ENCODE measurements at places on chromosomes 16 and 17.

GRCh38 chr16:57648125-57648524, 19.7 kb downstream of the ADGRG1 start:
- DNase-seq: no peak

GRCh38 chr17:32015245-32016013, 8.2 kb downstream of the LRRC37B start:
- no peak for DNase-seq

DNA sequence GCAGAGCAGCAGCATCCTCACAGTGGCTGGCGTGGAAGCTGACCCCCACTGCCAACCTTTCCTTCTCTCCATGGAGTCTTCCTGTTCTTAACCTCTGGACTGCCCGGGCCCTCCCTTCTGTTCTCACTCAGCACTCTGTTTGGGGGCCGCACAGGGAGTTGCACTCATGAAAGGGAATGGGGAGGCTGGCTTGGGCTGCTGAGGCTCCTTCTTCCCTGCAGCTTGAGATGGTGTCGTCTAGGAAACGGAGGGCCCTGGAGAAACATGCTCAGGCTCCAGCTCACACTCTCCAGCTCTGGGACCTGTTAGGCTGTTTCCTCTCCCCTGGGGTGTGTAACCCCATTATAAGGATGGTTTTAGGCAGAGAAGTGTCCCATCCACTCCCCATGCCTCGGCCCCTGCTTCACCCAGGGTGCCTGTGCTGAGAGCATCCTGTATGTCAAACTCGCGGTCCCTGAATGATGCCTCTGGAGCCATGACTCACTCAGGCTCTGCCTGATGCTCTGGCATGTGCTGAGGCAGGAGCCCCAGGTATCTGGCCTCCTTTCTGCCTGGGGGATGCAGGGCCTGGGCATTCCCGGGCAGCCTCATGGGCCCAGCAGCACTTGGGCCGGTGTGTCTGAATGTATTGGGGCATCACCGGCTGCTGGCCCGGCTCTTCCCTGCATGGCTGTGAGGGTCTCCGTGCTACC, 18.9 kb downstream of the TMEM94 start:
- DNase-seq: no peak

DNA sequence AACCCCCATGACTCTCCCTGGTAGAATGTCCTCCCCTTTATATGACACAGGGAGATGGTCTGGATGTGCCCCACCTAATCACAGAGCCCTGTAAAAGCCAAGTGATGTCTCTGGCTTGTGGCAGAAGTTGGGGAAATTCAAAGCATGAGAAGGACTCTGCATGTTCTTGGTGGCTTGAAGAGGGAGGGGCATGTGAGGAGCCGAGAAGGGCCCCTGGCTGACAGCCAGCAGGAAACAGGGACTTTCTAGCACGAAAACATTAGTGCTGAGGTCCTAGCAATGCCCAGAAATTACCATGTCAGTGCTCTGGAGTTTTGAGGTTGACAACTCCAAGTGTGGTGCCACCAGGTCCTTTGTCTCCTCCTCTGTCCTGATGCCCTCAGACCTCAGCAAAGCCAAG, 75.9 kb downstream of the USP22 start:
- DNase-seq: peak; percentile 6

GRCh38 chr16:50442221-50442620, 73.4 kb upstream of the BRD7 start:
- DNase-seq: no peak

DNA sequence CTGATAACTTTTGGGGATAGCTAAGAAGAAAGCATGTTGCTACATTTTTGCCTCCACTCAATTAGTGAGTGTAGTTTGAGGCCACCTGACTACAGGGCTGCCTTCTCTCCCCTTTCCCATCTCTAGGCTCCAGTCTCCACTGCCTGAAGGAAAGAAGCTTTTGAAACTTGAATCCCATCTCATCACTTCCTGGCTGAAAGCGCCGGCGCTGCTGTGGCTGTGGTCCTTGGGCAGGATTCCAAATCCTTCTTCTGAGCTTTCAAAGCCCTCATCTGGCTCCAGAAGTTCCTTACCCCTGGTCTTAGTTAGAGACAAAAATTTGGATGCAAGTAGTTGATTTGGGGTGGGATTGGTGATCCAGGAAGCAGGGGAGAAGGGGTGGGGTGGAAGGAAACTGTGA, 119.4 kb downstream of the FOXL1 start:
- DNase-seq: no peak

GRCh38 chr16:74071996-74072535, 224.5 kb upstream of the PSMD7 start:
- DNase-seq: no peak

DNA sequence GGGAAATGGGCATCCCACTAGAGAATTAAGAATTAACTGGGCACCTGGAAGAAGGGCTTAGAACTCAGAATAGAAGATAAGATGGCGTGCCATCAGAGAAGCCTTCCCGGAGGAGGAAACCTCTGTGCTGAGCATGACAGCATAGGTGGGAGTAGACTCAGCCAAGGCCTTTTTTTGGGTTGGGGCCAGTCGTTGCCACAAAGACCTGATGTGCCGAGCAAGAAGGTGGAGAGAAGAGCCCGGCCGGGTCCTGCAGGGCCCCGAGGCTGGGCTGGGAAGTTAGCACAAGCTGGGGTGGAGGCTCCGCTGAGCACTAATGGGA, 1.1 kb upstream of the RAB11FIP4 start:
- no peak for DNase-seq

DNA sequence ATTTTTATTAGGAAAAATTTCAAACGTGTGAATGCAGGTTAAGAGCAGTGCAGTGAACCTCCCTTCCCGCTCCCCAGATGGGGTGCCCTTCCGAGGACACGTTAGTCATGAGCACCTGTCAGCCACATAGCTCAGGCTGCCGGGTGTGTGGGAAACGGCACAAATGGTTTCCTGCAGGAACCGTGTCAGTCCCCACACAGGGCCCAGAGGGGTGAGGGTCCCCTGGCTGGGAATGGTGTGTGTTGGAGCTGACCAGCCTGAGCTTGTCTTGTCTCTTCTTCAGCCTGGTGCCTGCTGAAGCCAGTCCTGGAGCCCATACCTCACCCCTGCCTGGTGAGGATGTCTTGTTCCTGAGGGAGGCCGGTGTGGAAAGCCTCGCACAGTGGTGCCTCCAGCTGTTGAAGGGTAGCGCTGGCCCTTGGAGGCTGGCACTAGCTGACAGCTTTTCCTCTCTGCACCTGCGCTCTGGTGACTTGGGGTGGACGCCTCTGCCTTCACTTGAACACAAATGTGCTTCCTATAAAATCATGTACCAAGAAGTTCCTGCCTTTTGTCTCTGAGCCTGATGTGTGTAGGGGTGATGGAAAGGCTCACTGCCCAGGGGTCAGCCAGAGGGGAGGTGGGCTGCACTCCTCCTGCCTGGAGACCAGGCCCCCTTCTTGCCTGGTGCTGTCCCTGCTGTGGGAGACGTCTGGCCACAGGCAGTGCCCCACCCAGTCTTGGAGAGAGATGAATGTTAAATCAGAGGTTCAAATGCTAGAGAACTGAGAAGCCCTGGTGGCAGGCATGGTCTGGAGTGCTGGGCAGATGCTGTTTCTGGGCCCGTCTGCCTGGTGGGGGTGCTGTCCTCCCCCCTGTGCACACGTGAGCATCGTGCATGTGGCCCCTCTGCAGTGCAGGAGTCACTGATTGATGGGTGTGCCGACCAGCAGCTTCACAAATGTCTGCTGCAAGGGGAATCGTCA, 102.6 kb upstream of the ZNF750 start:
- no peak for DNase-seq

GRCh38 chr16:12758670-12759558, 44.8 kb downstream of the CPPED1 start:
- no peak for DNase-seq

DNA sequence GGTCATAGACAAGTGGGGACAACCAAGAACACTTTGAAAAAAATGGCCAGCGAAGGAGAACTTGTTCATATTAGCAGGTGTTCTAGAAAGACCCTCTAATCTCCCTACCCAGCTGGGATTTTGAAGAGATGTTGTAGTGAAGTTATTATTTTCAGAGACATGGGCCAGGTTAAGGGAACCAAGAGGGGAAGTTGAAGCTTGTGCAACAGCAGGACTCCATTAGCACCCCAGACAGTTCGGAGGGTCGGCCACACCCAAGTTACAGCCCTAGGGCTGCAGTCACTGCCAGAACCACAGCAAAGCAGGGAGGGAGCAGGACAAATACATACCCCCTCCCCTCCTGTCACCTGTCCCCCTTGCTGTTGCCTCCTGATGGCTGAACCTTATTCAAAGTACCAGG, 42.3 kb downstream of the WSB1 start:
- peak; percentile 70 for DNase-seq

GRCh38 chr17:50853781-50854180, 12.4 kb downstream of the TOB1 start:
- DNase-seq: no peak

- DNase-seq: no peak
These were observed 22.6 kb downstream of the SMPD3 start for GRCh38 chr16:68425498-68426346.

- DNase-seq: no peak
These were observed 15.9 kb downstream of the ADPRM start for GRCh38 chr17:10713318-10713717.

DNA sequence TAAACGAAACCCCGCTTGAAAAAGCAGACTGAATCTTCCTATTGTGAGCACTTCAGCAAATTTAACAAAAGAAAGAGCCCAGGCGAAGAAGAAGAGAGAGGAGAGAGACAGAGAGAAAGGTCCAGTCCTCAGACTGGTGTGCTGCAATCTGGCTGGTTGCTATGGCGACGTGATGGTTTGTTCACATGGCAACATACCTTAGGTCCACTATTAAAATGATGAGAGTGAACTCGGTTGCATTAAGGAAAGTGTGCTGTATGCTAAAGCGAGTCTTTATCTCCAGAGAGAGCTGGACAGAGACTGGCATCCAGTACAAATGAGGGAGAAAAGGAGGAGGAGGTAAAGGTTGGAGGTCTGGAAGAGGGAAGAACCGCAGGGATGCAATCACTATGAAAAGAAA, 271.8 kb upstream of the ZFHX3 start:
- DNase-seq: no peak

DNA sequence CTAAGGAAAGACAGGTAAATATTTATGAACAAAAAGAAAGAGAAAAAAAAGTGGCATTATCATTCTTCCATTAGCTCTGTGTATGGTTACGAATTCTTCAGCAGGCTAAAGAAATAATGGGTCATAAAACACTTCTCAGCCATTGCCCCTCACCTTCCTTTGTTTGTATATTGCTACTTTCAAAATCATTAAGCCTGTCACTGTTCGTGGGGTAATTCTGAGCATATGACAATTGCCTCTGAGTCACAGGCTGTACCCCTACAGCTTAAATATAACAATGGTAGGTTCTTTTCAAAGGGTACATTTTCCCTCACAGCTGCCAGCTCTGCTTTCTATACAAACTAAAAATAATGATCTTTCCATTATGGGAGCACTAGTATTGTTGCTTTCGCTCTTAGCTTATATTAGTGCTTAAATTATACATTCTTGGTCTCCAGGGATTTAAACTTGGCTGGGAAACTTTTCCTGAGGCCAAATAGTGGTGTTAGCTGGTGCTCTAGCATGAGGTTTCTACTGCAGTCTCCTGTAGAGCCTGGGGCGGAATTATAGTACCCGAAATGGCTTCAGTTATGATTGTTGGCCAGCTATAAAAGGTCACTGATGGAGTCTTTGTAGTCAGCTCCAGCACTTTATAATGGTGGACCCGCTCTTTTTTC, 74.7 kb upstream of the CDH11 start:
- no peak for DNase-seq

GRCh38 chr17:19706791-19707727, 9.3 kb downstream of the SLC47A2 start:
- no peak for DNase-seq

DNA sequence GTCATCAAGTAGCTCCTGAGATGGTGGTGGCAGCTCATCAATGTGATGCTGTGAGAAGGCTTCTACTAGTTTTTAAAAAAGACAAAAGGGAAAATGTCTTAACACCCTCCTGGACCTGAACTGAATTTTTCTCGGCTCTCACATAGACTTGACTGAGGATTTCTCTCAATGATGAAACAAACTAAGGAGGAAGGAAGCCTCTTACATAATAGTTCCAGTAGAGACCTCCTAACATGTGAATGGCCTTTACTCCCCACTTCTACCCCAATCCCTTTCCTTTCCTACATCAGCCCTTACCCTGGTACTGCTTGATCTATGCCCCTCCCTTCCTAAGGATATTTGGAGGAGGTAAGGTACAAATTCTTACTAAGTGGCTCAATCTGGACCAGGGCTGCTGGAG, 54.8 kb upstream of the MTMR4 start:
- peak; percentile 23 for DNase-seq

DNA sequence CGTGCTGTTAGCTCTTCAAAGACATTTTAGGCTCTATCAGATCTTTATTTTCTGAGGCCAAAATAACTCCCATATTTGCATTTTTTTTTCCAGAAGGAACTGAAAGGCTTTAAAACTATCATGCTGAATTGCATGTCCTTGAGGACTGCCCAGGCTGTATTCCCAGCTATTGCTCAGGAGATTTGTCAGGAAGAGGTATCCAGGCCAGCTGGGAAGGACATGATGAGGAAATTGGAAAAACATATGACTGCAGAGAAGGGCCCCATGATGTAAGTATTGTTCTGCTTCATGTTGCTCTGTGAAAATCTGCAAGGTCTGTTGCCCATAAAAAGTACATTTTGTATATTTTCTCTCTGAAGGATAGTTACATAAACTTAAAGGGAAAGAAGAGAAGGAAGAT, 5.7 kb downstream of the CDC6 start:
- no peak for DNase-seq

DNA sequence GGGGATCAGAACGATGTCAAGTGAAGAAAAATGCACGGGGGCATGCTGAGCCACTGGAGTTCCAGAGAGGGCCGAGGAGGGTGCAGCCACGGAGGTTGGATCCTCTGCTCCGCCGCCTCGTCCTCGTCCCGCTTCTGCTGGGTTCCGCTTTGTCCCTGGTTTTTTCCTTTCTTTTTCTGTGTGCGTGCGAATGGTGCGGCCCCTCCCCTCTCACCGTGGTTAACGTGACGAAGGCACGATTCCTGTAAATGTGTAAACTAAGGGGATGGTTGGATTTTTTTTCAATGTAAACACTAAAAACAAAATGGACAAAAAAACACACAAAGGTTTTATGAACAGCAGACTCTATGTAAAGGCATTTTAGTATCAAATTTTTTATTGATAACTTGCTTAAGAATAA, 46.7 kb downstream of the ACTG1 start:
- DNase-seq: no peak

- no peak for DNase-seq
These were observed 17.7 kb downstream of the PRAC1 start for GRCh38 chr17:48704361-48705248.

GRCh38 chr17:36816907-36817288, 120.4 kb upstream of the LHX1 start:
- DNase-seq: no peak

- DNase-seq: no peak
These were observed 54.2 kb downstream of the TMEM100 start for GRCh38 chr17:55668312-55668920.
